ENCODE measurements at places on chromosomes 11 and 22.
A peak's percentile ranks its signal among the peaks of the same experiment; 100 is the strongest.

DNA sequence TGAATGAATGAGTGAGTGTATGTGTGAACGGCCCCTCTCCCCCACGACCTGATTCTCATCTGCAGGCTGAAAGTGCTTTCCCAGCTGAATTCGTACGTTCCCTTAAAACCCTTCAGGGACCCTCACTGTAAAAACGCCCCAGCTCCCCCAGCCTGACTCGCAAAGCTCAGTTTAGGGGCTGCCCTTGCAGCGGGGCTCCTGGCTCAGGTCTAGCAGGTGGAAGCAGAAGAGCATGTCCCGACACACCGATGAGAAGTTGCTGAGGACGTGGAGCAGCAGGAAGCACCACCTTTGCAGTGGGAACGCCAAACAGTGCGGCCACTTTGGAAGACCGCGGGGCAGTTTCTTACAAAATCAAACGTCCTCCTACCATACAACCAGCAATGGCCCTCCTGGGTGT lies 3.6 kb upstream of the MRPL23 start:
- no peaks in the 10 kb centered on the region for H3K4me1 ChIP-seq
- H3K27ac ChIP-seq = no peak overlapping the region
- no peaks in the 10 kb centered on the region for H3K27me3 ChIP-seq

DNA sequence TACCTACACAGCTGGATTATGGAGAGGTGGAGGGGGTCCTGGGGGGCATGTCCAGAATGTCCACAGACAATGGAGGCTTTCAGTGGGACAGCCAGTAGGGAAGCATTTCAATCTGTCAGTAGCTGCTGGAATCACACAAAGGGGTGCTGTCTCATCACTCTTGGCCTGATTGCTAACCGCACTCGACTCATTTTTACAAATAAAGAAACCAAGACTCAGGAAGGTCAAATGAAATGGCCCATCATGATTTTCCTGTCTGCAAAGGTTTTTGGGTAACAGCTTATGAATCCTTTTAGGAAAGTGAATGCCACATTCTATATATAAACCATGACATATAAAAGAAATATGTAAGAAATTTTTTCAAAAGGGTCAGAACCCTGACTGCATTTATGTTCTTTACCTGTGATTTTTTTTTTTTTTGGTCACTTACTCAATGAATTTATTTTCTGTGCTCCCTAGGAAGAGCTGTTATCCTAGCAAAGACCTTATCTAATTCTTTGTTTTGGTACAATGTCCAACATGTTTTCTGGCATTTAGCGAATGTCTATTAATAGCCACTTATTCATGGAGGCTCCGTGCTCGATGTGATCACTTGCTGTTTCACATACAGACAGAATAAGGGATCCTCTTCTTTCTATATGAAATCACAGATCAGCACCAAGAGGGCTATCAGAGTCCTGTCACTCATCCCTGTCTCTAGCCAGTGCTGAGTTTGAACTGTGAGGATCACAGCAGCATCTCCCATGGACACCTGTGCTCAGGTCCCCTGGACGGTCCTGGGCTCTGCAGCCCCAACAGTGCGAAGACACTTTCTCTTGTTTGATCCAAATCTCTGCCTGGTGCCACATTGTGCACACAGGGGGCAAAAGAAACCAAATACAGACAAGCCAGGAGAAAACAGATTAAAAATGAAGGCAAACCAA lies 979.7 kb downstream of the NTM start:
- no peaks in the 10 kb centered on the region for H3K27me3 ChIP-seq
- H3K36me3 ChIP-seq = no peaks in the 10 kb centered on the region
- H3K4me3 ChIP-seq = no peak overlapping the region
- DNase-seq = no peak
- H3K4me1 ChIP-seq = peaks cover 4% of the 10 kb centered on the region
- H3K27ac ChIP-seq = no peak overlapping the region

- H3K36me3 ChIP-seq = no peaks in the 10 kb centered on the region
- H3K4me3 ChIP-seq = no peak overlapping the region
- DNase-seq = no peak
- H3K27me3 ChIP-seq = no peaks in the 10 kb centered on the region
- H3K4me1 ChIP-seq = peaks cover 3% of the 10 kb centered on the region
- H3K27ac ChIP-seq = no peak overlapping the region
These were observed 19.4 kb upstream of the SNX32 start for GRCh38 chr11:65814131-65814985.

DNA sequence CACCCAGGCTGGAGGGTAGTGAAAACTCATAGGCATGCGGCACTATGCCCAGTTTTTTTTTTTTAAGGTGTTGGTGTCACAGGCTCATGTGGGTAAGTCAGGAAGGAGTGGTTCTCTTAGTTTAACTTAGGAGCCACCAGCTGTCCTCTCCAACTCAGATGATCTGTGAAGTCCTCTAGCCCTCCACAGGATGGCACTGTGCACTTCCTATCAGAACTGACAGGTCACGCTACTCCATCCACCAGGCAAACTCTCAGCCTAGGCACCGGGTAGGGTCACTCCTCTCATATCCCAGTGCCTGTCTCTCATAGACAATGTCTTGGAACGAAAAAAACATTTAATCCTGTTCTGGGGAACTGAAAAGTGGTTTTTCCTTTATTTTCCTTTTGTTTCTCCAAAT lies 16.5 kb downstream of the NAP1L4 start:
- no peaks in the 10 kb centered on the region for H3K27me3 ChIP-seq
- H3K4me1 ChIP-seq = no peaks in the 10 kb centered on the region
- peaks cover 82% of the 10 kb centered on the region for H3K36me3 ChIP-seq
- H3K4me3 ChIP-seq = no peak overlapping the region
- no peak overlapping the region for H3K27ac ChIP-seq
- no peak for DNase-seq

- H3K27ac ChIP-seq = peak overlapping the region; percentile 39
- no peaks in the 10 kb centered on the region for H3K27me3 ChIP-seq
- H3K36me3 ChIP-seq = no peaks in the 10 kb centered on the region
- DNase-seq = peak; percentile 49
- peaks cover 16% of the 10 kb centered on the region for H3K4me1 ChIP-seq
These were observed 375 bp downstream of the SLC25A1 start for GRCh38 chr22:19178065-19178656.

DNA sequence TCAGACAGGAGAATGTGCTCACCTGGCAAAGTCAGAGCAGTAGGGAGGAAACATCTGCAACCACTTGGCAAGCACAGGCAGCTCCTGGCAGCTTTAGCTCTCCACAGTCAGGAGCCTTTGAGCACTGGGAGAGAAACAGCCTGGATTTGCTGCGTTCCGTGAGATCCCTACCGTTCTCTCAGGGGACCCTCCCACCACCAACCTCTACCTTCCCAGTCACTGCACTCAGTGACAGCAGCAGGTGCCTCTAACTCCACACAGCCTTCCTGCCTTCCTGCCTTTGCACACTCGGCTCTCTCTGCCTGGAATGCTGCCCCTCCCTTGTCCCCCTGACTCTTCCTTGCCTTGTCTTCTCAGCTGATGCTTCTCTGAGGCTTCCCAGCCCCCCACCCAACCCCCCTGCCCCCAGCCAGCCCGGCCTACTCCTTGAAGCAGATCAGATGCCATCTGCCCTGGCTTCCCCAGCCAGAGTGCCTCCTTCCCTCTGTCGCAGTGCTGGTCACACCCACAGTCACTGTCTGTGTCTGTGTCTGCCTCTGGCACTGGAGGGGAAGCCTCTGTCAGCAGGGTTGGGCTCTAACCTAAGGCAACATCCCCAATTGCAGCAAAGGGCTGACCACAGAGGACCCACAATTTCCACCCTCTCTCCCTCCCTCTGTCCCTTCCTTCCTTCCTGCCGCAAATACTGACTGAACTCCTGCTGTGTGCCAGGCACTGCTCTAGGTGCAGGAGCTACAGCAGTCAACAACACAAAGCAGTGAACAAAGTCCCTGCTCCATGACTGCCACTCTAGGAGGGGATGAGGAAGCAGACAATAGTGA lies 14.9 kb upstream of the TSKU start:
- H3K4me1 ChIP-seq = peaks cover 21% of the 10 kb centered on the region
- H3K27ac ChIP-seq = no peak overlapping the region
- H3K27me3 ChIP-seq = no peaks in the 10 kb centered on the region
- no peak overlapping the region for H3K4me3 ChIP-seq

DNA sequence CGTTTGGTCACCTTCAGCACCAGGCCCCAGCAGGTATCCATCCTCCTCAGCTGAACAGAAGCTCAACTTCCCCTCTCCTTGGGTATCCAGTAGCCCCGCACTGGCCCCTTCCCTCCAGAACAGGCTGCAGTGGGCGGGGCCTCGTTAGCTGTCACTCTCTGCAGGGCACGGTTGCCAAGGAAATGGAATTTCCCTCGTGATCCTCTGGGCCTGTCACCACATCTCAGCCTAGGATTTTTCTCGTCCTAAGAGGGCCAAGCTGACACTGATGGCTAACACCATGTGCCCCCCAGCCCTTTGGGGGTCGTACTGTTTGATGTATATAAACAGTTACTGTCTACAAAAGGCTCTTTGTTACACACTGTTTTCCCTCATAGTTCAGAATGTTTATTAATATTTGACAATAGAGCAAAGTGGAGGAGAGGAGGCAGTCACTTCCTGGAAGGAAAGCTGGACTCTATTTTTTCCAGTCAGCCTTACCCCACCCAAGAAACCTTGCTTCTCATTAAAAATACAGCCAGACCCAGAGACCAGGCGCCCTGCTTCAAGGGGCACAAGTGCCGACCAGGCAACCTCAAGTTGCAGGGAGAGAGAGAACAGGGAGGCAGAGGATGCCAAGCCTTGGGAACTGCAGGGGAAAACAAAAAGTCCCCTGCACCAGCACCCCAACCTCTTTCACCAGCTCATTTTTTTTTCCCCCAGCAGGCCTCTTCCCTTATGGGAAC lies 44.5 kb downstream of the FEZ1 start:
- H3K27me3 ChIP-seq = no peaks in the 10 kb centered on the region
- no peaks in the 10 kb centered on the region for H3K4me1 ChIP-seq
- no peak overlapping the region for H3K27ac ChIP-seq

GRCh38 chr11:60932605-60933356 lies 8.5 kb downstream of the TMEM132A start:
- no peaks in the 10 kb centered on the region for H3K4me1 ChIP-seq
- no peak for DNase-seq
- no peak overlapping the region for H3K27ac ChIP-seq
- peaks cover 3% of the 10 kb centered on the region for H3K27me3 ChIP-seq
- H3K36me3 ChIP-seq = no peaks in the 10 kb centered on the region
- H3K4me3 ChIP-seq = no peak overlapping the region

- no peak for DNase-seq
- no peaks in the 10 kb centered on the region for H3K27me3 ChIP-seq
These were observed 23.6 kb upstream of the FJX1 start for GRCh38 chr11:35594680-35595079.

GRCh38 chr11:65860278-65861164 lies at the start of gene MUS81:
Gene MUS81, plus strand, starts transcription at chr11:65860433. Its CDS starts 321 bp downstream, at chr11:65860754.
- peaks cover 42% of the 10 kb centered on the region for H3K36me3 ChIP-seq
- H3K27ac ChIP-seq = peak within 1 kb of the TSS; percentile 86
- H3K4me3 ChIP-seq = peak within 1 kb of the TSS; percentile 96
- H3K27me3 ChIP-seq = no peaks in the 10 kb centered on the region
- H3K4me1 ChIP-seq = peaks cover 40% of the 10 kb centered on the region
- peak; percentile 92 for DNase-seq

GRCh38 chr22:18013947-18014346 lies 10.4 kb downstream of the MICAL3 start:
- no peak overlapping the region for H3K27ac ChIP-seq
- H3K27me3 ChIP-seq = no peaks in the 10 kb centered on the region
- no peaks in the 10 kb centered on the region for H3K36me3 ChIP-seq
- no peaks in the 10 kb centered on the region for H3K4me1 ChIP-seq
- no peak for DNase-seq
- H3K4me3 ChIP-seq = no peak overlapping the region

GRCh38 chr11:114314096-114314495 lies 17.9 kb downstream of the NNMT start:
- H3K27ac ChIP-seq = no peak overlapping the region
- DNase-seq = no peak
- no peaks in the 10 kb centered on the region for H3K4me1 ChIP-seq
- H3K36me3 ChIP-seq = no peaks in the 10 kb centered on the region

GRCh38 chr11:8219257-8220021 lies 44.2 kb downstream of the LMO1 start:
- no peaks in the 10 kb centered on the region for H3K4me1 ChIP-seq
- H3K27me3 ChIP-seq = no peaks in the 10 kb centered on the region
- H3K36me3 ChIP-seq = no peaks in the 10 kb centered on the region
- DNase-seq = no peak
- no peak overlapping the region for H3K27ac ChIP-seq
